ENCODE measurements at places on chromosomes 4 and X.

DNA sequence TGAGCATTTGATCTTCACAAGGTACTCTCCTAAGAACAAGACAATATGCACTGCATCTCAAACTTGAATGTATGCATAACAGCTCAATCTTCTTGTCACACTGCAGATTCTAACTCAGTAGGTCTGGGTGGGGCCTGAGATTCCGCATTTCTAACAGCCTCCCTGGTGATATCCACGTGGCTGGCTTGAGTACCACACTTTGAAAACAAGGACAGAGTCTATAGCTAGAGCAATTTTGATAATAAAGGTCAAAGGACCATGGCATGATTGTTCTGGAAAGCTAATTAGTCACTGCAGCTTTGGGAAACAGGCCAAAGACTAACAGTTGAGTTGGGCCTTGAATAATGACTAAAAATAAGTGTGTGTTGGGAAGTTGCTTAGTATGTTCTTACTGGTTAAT lies 213.3 kb downstream of the GBA3 start:
- DNase-seq = no peak

GRCh38 chr4:58983887-58984286 lies 1873.7 kb upstream of the IGFBP7 start:
- DNase-seq = no peak

- DNase-seq = no peak
These were observed 187.3 kb downstream of the MAB21L2 start for GRCh38 chr4:150769248-150769647.

DNA sequence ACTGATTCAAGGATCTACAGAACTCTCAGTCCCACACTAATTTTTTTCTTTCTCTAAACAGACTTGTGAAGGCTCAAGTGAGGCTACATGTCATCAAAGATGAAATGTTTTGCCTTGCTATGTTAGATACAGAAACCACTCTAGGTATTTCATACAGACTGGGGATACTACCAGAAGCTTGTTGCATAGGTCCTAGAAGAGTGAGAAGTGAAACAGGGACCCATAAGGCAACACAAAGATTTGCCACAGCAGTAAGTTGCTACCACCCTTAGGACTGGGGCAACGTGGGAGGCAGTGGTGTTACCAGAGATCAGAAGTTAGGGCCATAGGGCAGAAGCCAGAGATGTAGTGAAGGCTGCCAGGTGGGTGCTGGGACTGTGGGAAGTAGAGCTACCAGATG lies 50.7 kb upstream of the MID1IP1 start:
- DNase-seq = no peak

- no peak for DNase-seq
These were observed 37.7 kb downstream of the ETDC start for GRCh38 chrX:135346975-135347374.

DNA sequence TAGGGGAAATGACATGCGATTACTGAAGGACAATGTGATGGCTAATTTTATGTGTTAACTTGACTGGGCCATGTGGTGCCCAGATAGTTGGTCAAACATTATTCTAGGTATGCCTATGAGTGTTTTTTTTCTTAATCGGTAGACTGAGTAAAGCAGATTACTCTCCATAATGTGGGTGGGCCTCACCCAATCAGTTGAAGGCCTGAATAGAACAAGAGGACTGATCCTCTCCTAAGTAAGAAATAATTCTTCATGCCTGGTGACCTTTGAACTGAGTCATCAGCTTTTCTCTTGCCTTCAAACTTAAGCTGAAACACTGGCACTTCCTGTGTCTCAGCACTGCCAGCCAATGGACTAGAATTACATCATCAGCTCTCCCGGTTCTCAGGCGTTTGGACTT lies 164.0 kb upstream of the FGF13 start:
- no peak for DNase-seq

DNA sequence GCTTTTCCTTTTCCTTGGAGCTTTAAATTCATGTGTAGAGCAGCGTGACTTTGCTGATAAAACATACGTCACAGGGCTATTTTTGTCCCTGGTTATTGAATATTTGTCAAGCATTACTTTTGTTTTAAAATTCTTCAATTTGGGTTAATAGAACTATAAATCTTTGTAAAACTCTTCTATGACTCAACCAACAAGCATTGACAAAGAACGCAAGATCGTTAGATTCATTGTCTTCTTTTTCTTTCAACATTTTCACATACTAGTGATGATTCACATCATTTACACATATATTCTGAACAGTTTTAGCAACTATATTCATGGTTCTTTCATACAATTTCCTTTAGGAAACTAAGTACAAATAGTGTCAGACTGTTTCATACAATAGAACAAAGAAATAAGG lies 72.0 kb upstream of the GPM6A start:
- no peak for DNase-seq

DNA sequence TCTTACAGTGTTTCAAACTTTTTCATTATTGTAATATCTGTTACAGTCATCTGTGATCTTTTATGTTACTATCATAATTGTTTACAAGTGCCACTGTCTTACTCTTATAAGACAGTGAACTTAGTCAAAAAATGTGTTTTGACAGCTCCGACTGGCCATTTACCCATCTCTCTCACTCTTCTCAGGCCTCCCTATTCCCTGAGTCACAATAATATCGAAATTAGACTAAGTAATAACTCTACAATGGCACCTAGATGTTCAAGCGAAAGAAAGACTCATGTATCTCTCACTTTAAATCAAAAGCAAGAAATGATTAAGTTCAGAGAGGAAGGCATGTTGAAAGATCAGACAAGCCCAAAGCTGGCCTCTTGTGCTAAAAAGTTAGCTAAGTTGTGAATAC lies 184.2 kb downstream of the CDS1 start:
- DNase-seq = no peak

GRCh38 chr4:40672528-40673522 lies 43.2 kb upstream of the RBM47 start:
- peak; percentile 31 for DNase-seq

GRCh38 chr4:183905081-183905592 lies at the start of gene STOX2:
TSS of gene STOX2 (plus strand) at chr4:183905307. CDS start at chr4:183906791, 1,484 bp downstream.
- DNase-seq = peak; percentile 79

- DNase-seq = no peak
These were observed 978 bp upstream of the HS3ST1 start for GRCh38 chr4:11429699-11430045.

- no peak for DNase-seq
These were observed 61.1 kb downstream of the IQCM start for GRCh38 chr4:149754526-149754925.
